ENCODE measurements at places on chromosomes 5 and 9. TPM values are rescaled to one million over a fixed set of nuclear protein-coding genes. Genes with fewer than 3 reads are reported as not detected.

GRCh38 chr5:74552101-74552500 lies 88.4 kb downstream of the ENC1 start:
- no peak for DNase-seq

DNA sequence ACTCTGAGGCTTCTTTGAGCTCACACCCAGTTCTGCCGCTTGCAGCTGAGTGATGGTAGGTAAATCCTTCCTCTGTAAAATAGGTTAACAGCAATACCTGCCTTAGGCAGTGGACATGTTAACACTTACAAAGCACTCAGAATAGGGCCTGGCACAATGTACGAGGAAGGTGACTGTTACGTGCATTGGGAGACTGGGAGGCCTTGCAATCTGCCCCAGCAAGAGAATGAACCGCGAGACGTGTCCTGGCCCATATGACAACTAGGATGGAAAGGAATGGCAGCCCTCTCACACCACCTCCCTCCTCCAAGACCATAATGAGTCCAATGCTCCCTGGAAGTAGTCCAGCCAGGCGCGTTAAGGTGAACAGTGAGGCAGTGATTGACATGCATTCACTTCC lies 23.1 kb upstream of the AKNA start:
- no peak for DNase-seq

- DNase-seq: no peak
Measured at GRCh38 chr9:88396836-88397577, 8.8 kb downstream of the SPIN1 start.

DNA sequence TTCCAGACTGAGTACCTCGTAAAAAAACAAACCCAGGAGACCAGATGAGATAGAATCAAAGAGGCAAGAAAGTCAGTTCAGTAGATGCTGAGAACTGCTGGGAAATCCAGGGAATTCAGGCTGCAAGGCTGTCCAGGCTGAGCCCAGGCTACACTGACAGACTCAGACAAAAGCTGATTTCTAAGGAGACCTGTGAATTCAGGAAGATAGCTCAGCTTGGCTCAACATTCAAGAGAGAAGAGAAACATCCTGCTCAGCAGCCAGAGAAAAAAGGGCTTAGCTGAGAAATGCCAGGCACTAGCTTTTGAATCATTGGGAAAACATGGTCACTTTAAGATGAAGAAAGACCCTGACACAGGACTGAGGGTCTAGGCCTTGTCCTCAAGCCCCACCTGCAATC lies 118.2 kb upstream of the SLC44A1 start:
- no peak for DNase-seq

DNA sequence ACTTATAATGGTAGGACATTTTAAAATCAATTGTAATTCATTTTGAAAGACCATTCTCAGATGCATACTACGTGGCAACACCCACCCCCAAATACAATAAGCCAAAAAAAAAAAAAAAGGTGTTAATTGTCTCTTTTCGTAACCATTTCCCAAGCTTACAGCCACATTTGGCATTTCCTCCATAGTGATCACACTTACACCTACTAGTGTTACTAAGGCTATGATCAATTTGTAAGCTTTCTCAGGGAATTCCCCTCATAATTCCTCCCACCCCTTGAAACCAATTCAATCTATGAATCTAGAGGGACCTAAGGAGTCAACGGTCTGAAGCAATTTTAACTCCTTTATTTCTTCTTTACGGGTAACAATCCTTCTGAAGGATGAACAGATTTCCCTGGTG lies 40.1 kb downstream of the NR2F1 start:
- DNase-seq: no peak

- DNase-seq: no peak
Measured at GRCh38 chr9:131817073-131817472, 77.2 kb upstream of the RAPGEF1 start.

DNA sequence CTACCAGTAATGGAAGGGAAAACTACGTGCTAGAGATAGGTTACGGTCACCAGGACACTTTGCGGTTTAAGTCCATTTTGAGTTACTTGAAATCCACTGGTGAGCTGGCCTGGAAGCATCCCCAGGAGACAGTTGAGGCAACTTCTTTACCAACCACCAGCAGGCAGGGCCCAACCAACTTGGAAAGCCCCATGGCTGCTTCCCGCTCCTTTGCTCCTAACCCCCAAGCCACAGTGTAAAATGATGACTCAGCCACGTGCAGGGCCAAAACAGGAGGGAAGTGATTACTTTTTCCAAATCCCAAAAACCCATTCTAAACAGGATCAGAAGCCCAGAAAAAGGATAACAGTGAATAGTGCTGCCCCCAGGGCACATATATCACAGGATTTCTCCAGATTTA lies 87.4 kb downstream of the PAX5 start:
- DNase-seq: no peak

DNA sequence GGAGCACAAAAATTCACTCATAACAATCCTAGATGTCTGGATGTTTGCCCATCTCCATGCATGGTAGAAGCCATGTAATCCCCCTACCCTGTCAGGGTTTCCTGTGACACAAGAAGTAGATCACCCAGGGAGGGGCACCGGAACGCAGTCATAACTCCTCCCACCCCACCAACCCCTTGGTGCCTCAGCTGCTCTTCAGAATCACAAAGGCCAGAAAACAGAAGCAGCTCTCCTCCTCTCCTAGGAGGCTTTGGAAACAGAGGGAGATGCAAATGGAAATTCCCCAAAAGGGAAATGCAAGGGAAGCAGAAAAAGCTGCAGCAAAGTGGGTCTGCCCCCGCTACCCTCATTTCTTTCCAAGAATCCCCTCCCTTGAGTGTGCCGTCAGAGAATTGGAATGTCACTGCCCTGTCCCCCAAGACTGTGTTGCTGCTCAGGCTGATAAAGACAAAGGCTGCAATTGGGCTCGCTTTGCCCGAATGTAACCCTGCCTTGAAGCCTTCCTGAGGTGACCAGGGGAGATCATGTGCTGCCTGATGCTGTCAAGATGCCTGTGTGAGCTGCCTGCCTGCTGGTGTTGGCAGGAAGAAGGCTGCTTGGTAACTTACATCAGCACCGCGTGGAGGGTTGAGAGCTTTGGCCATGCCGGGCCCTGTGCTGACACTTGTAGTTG lies 65.5 kb upstream of the ABCA1 start:
- peak; percentile 33 for DNase-seq

DNA sequence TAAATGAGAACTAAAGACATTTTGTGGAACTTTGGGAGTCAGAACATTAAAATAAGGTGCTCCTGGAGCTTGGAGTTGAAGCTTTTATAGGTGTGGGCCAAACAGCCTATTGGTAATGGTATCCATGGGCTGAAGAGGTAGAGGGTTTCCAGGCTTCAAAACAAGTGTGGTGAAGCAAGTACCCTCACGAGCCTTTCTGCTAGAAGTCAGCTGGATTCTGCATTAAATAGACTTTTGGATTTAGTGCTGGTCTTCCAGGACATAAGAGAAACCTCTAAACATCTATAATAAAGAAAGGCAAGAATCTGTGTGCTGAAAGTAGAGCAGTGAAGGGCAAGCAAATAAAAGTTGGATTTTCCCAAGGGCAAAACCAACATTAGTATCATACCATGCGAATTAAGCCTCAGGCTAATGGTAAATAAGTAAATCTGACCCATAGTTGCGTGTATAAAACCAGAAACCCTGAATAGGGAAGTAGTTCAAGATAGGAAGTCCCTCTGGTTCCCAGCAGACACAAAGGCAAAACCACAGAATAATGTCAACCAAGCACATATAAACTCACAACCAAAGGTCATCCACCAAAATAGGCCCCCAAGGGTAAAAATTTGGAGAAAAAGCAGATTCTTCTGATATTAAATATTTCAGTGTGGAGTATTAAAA lies 306.3 kb downstream of the TLE4 start:
- DNase-seq: no peak

DNA sequence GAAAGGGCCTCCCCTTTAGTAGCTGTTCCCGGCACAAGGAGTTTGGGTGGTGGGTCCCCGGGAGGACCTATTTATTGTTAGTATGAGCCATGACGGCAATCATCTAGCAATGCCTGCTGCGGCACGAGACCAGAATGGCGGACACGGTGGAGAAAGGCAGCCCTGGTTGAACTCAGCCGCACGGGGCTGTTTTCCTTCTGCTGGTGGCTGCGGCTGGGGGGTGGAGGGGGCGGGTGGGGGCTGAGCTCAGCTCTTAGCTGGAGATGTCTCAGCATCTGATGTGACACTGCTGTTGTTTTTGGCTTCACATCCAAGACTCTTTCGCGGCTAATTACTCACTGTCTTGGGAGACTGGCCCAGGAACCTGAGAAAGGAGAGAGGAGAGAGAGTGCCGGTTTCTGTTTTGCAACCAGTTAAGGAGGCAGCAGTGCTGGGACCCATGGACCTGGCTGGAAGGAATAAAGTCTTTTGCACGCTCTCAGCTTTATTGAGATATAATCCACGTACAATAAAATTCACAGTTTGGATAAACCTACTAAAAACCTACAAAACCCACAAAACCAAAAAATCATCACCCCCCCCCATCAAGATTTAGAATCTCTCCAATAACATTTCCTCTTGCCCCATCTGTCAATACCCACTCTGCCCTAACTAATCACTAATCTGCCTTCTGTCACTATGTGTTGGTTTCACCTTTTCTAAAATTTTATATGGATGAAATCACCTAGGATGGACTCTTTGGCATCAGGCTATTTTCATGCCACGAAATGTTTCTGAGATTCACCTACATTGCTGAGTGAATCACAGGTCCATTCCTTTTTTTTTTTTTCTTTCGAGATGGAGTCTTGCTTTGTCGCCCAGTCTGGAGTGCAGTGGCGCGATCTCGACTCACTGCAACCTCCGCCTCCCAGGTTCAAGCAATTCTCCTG lies 81.8 kb upstream of the NEURL1B start:
- DNase-seq: peak; percentile 65

Gene CBY3
- polyA plus RNA-seq: not detected

DNA sequence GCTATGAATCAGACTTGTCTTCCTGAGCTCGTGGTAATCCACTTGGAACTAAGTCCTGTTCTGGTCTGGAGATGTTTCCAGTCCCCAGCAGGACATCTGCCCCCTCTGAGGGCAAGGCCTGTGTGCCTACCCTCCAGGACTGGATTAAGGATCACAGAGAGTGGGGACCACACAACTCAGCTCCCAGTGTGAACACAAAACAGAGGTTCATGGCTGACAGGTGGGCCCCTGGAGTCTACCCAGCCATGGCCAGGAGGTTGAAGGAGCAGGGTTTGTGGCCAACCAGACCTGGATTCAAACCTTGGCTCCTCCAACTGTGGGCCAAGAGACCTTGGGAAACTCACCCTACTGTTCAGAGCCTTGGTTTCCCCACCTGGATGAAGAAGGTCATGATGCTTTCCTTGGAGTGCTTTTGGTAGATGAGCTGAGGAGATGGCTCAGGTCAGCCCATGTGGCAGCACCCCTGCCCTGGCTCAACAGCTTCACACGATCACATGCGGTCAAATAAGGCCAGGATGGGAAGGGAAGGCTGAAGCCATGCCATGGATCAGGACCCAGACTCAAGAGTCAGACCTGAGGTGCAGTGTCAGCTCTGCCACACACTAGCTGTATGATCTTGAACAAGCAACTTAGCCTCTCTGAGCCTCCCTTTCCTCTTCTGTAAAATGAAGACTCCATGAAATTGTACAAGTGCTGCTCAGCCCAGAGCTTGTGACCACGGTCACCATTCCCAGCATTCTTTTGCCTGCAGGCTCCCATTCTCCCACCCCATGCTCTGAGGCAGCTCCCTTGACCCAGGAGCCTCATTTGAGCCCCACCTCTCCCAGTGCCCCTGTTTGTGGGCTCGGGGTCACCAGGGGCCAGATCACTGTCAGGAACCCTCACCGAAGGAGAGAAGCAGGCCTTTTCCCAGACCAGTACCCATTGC lies 27.3 kb upstream of the ANGPTL2 start:
- DNase-seq: no peak

Gene PCSK1
- 0.11 TPM for polyA plus RNA-seq

DNA sequence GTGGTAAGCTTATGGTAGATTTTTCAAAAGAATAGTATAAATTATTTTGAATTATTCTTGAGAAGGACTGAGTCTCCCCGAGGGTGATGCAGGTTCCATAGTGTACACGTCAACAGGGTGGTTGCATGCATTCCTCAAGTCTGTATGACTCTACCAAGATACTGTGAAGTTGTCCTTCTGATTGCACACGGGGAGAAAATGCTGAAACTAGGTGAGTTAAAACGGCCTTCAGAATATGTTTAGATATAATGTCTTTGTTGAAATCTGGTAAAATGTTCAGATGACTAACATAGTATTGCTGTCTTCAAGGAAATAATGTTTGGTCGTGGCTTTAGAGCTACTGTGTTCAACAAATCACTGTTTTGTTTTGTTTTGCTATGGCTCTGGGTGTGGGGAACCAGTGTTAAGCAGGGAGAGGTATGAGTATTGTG lies 22.4 kb upstream of the TNFAIP8 start:
- no peak for DNase-seq

DNA sequence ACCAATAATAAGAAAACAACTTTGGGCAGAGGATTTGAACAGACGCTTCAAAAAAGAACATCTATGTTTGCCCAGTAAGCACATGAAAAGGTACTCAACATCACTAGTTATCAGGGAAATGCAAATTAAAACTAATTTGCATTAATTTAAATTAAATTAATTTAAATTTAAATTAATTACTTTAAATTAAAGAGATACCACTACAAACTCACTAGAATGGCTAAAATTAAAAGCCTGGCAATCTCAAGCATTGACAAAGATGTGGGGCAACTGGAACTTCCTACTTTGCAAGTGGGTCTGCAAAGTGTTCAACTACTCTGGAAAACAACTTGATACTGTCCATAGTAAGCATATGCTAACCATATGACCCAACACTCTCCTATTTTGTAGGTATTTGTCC lies 32.1 kb upstream of the ELL2 start:
- no peak for DNase-seq

DNA sequence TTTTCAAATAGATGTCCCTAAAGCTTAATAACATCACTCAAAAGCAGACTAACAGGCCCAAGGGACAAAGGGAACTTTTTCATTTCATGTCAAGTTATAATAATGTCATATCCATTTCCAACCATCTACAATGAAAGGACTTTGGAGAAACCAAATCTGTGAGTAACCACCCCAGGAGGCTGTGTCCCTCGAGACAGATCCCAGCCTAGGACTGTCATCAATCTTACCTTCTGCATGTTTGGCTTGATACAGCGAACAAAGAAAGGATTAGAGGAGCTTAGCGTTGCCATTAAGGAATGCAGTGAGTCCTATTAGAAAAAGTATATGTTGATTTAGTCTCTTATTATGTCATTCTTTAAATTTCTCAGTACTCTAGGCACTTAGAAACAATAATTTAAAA lies 137.8 kb upstream of the RETREG1 start:
- no peak for DNase-seq

DNA sequence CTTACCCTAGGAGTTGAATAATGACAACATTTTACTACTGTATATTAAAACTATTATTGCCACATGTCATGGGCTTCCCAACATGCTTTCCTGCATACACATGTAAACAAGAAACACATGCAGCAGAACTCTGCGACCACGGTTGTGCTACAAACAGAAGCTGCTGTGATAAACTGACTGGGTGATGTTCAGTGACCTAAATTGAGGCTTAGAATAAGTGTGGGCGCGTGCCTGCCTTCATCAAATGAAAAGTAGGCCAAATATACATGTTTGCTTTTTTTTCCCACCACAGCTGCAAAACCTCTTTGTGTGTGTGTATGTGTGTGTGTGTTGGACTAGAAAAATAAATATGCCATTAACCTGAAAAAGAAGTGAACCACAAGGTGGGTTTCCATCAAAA lies 1202.1 kb downstream of the PTPRD start:
- DNase-seq: no peak

GRCh38 chr5:148820461-148821395 lies 5.7 kb upstream of the ADRB2 start:
- no peak for DNase-seq

Gene PCDHA11
- not detected for polyA plus RNA-seq

Data from BJ (cell line).